Fibroblast of the aortic adventitia (primary cell): ENCODE measurements at places on chromosomes 7 and 10. TPM values are rescaled to one million over a fixed set of nuclear protein-coding genes. Genes with fewer than 3 reads are reported as not detected.

CLCN1 gene
- 0.16 TPM in 1 of 2 replicates, not detected in the other for total RNA-seq

MYL10 gene
- not detected in 2 replicates for total RNA-seq

CYP3A4 gene
- not detected in 2 replicates for total RNA-seq

STOX1 gene
- 0.09 TPM in 1 of 2 replicates, not detected in the other for total RNA-seq

RBM48 gene
- 1.6 and 12.3 TPM in 2 replicates for total RNA-seq

ACSM6 gene
- not detected in 2 replicates for total RNA-seq

TMEM196 gene
- total RNA-seq = not detected in 2 replicates

SYT15 gene
- total RNA-seq = under 0.01 and 0.41 TPM in 2 replicates

SFXN2 gene
- 2.3 and 3.8 TPM in 2 replicates for total RNA-seq

ACSL5 gene
- total RNA-seq = 2.6 and 15.1 TPM in 2 replicates

MSS51 gene
- total RNA-seq = 2.5 and 3.8 TPM in 2 replicates

DNAJB9 gene
- total RNA-seq = 19.1 and 39.9 TPM in 2 replicates

PCLO gene
- total RNA-seq = 0.36 TPM in 1 of 2 replicates, not detected in the other

ARL3 gene
- 10.4 and 12.1 TPM in 2 replicates for total RNA-seq

HKDC1 gene
- 0.09 and 0.16 TPM in 2 replicates for total RNA-seq

GRIFIN gene
- not detected in 2 replicates for total RNA-seq

CACNA2D1 gene
- 46.0 and 90.5 TPM in 2 replicates for total RNA-seq

AMPH gene
- total RNA-seq = 2.4 and 3.2 TPM in 2 replicates

NKX6-2 gene
- total RNA-seq = not detected in 2 replicates

CPA4 gene
- total RNA-seq = 7.7 and 29.6 TPM in 2 replicates

NUTM2E gene
- under 0.01 TPM in 1 of 2 replicates, not detected in the other for total RNA-seq

HNRNPH3 gene
- 16.7 and 20.9 TPM in 2 replicates for total RNA-seq

SIRT1 gene
- total RNA-seq = 19.4 and 20.4 TPM in 2 replicates

AKR1B15 gene
- not detected in 2 replicates for total RNA-seq

DGKI gene
- 2.0 and 4.7 TPM in 2 replicates for total RNA-seq

GPR37 gene
- total RNA-seq = 0.65 and 7.0 TPM in 2 replicates

POLR1F gene
- total RNA-seq = 21.9 and 225 TPM in 2 replicates

LIPM gene
- 0.82 TPM in 1 of 2 replicates, not detected in the other for total RNA-seq

ZNF716 gene
- total RNA-seq = not detected in 2 replicates

CAV2 gene
- total RNA-seq = 51.2 and 113 TPM in 2 replicates

SLC26A5 gene
- total RNA-seq = not detected in 2 replicates

SAP25 gene
- not detected in 2 replicates for total RNA-seq

APBB1IP gene
- 2.9 and 5.9 TPM in 2 replicates for total RNA-seq
